ENCODE measurements at places on chromosomes 12 and 14. TPM values are rescaled to one million over a fixed set of nuclear protein-coding genes. Genes with fewer than 3 reads are reported as not detected.

DNA sequence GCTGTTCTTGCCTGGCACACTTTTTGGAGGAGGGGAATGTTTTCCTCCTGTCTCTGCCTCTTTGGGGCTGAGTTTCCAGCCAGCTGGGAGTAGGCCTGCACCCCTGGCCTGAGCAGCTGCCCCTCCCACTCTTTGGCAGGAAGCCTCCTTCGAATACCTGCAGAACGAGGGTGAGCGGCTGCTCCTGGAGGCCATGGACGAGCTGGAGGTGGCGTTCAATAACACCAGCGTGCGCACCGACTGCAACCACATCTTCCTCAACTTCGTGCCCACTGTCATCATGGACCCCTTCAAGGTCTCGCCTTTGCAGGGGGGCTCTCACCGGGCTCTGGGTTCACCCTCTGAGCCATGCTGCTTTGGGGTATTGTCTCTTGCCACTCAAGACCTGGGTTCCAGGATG is 69.4 kb downstream of the FOXN4 start:
- no peaks in the 10 kb centered on the region for H3K27me3 ChIP-seq
- no peak for DNase-seq
- H3K4me1 ChIP-seq: no peaks in the 10 kb centered on the region
- no peak overlapping the region for H3K27ac ChIP-seq
- peaks cover 33% of the 10 kb centered on the region for H3K36me3 ChIP-seq

GRCh38 chr12:12008232-12008850 is 62.4 kb upstream of the BCL2L14 start:
- no peaks in the 10 kb centered on the region for H3K36me3 ChIP-seq
- H3K27me3 ChIP-seq: no peaks in the 10 kb centered on the region
- H3K27ac ChIP-seq: no peak overlapping the region
- H3K4me1 ChIP-seq: no peaks in the 10 kb centered on the region

DNA sequence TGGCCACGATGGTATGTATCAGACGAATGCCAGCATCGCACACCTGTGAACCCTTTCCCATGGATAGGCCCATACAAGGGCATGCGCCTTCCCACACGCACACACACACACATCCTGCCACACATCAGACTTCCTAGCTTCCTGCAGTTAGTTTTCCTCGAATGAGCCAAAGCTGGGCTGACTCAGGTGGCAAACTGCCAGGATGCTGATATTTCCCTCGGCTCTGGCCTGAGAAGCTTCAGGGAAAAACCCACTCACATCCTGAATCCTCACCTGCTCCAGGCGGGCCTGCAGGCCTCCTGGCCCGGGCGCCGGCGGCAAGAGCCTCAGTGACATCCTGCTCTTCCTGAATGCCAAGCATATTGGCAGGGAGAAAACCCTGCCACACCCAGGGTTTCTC is 22.4 kb downstream of the CALM1 start:
- no peaks in the 10 kb centered on the region for H3K36me3 ChIP-seq
- no peak overlapping the region for H3K4me3 ChIP-seq
- H3K4me1 ChIP-seq: no peaks in the 10 kb centered on the region
- H3K27me3 ChIP-seq: no peaks in the 10 kb centered on the region
- peak; percentile 76 for DNase-seq
- no peak overlapping the region for H3K27ac ChIP-seq

GRCh38 chr14:89750281-89750755 is 204.2 kb downstream of the EFCAB11 start:
- no peaks in the 10 kb centered on the region for H3K4me1 ChIP-seq
- no peak overlapping the region for H3K27ac ChIP-seq
- H3K27me3 ChIP-seq: no peaks in the 10 kb centered on the region
- H3K36me3 ChIP-seq: no peaks in the 10 kb centered on the region

GRCh38 chr12:5830111-5830510 is 114.9 kb downstream of the ANO2 start:
- no peaks in the 10 kb centered on the region for H3K4me1 ChIP-seq
- no peak for DNase-seq
- H3K36me3 ChIP-seq: no peaks in the 10 kb centered on the region
- no peak overlapping the region for H3K27ac ChIP-seq
- no peak overlapping the region for H3K4me3 ChIP-seq

GRCh38 chr12:64404470-64405256 is 471 bp downstream of the XPOT start:
- no peaks in the 10 kb centered on the region for H3K27me3 ChIP-seq
- peak; percentile 75 for DNase-seq
- H3K27ac ChIP-seq: peak overlapping the region; percentile 98
- peak overlapping the region; percentile 97 for H3K4me3 ChIP-seq
- H3K4me1 ChIP-seq: peaks cover 33% of the 10 kb centered on the region

DNA sequence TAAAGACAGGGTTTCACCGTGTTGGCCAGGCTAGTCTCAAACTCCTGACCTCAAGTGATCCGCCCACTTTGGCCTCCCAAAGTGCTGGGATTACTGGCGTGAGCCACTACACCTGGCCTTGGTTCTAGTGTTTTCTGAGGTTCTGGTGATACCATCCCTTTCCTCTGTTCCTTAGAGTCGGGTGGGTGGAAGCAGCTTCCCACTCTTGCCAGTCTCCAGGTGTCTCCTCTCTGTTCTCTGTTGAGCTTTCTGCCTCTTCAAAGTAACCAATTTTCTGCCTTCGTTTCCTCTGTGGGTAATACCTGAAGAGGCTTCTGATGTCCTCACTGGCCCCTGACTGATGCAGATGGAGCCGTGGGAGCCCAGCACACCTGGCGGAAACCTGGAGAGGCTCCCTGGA is 53.4 kb upstream of the LHX5 start:
- H3K27me3 ChIP-seq: no peaks in the 10 kb centered on the region
- no peaks in the 10 kb centered on the region for H3K36me3 ChIP-seq
- no peak overlapping the region for H3K4me3 ChIP-seq

DNA sequence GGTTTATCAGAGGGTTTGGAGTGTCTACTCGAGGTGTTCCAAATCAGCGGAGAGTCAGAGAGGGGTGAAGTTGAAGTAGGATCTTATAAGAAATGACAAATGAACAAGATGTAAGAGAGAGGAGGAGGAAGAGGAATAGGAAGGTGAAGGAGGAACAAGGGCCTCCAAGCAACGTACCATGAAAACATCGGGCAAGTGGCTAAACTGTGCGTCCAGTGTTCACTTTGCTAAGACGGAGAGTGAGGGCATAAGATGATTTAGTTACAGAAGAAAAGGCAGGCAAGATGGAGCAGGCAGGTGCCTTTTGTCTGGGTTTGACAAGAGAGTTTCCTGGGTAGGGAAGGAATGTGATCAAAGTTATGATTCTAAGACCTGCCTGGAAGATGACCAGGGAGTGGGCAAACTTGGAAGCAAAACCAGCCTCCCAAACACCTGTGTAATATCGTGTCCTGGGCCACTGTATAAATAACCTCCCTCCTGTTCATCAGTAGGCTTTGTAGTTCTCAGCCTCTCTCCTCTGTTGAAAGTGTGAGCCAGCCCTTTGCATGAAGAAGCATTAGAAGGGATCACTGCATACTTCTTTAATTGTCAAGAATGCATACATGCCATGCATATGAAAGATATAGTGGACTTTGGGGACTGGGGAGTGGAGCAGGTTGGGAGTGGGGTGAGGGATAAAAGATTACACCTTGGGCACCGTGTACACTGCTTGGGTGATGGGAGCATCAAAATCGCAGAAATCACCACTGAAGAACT is 111.4 kb downstream of the ZFP36L1 start:
- DNase-seq: no peak
- no peaks in the 10 kb centered on the region for H3K36me3 ChIP-seq
- no peaks in the 10 kb centered on the region for H3K27me3 ChIP-seq

GRCh38 chr12:85825746-85826145 is 10.5 kb downstream of the RASSF9 start:
- no peaks in the 10 kb centered on the region for H3K36me3 ChIP-seq
- H3K27me3 ChIP-seq: no peaks in the 10 kb centered on the region
- no peak overlapping the region for H3K4me3 ChIP-seq
- H3K27ac ChIP-seq: no peak overlapping the region

DNA sequence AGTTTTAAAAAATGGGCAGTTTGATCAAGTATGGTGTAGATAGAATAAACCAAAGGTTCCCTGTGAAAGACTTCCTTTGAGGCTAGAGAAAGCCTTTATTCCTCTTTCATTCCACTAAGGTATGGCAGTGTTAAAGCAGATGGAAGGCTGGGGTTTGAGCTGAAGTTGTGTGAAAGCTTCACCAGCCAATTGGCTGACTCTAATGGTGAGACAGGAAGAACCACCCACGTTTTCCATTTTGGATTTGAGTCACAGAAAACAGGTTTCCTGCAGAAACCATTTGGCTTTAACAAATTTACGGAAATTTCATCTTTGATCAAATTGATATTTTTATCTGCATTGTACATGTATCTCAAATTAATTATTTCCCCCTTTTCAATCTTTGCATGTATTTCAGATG is 455.0 kb downstream of the PCNX1 start:
- no peaks in the 10 kb centered on the region for H3K36me3 ChIP-seq
- H3K27me3 ChIP-seq: no peaks in the 10 kb centered on the region
- H3K4me3 ChIP-seq: no peak overlapping the region
- no peak for DNase-seq
- no peak overlapping the region for H3K27ac ChIP-seq
- peaks cover 5% of the 10 kb centered on the region for H3K4me1 ChIP-seq

DNA sequence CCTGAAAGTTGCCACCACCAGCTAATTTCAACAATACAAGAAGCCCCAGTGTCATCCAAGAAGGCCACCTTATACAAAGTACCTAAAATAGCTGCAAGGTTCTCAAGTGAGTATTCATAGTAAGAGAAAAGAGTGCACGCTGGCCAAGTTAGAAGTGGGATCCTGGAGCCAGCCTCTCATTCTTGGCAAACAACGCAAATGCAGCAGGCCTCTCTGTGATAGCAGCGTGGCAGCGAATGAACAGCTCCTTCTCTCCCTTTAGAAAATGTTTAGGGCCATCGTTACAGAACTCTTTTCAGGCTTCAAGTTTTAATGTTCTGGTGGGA is 78.0 kb upstream of the IFNG-AS1 start:
- no peaks in the 10 kb centered on the region for H3K4me1 ChIP-seq
- no peak overlapping the region for H3K4me3 ChIP-seq
- DNase-seq: no peak
- no peak overlapping the region for H3K27ac ChIP-seq
- no peaks in the 10 kb centered on the region for H3K36me3 ChIP-seq

DNA sequence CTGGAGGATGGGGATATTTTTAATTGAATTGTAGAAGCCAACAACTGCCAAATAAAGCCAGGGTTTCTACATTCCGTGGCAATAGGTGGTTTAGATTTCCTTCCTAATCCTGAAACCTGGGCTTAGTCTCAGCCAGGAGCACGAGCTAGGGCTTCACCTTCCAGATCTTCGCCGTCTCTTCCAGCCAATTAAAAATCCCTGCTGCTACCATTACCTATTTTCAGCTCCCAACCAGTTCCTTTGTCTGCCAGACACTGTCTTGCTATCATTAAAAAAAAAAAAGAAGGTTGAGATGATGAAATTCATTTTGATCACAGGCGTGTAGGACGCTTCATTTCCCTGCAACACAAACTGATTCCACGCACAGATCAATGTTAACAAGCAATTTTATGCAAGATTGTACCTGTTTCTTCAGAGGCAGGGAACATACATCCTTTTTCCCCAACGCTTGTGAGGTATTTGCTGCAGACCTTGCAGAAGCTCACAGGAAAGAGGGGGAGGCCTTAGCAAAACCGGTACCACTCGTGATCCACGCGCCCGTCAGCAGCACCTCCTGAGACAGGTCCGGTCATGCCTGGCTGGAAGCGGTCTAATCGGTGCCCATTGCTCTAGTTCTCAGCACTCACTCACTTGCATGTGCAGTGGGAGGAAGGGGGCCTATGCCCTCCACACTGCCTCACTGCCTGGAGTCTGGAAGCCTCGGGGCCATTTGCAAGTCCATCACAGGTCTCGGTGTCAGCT is 65.1 kb downstream of the SLC6A12 start:
- DNase-seq: no peak
- H3K4me3 ChIP-seq: no peak overlapping the region
- H3K36me3 ChIP-seq: no peaks in the 10 kb centered on the region
- H3K27me3 ChIP-seq: no peaks in the 10 kb centered on the region
- H3K27ac ChIP-seq: no peak overlapping the region

DNA sequence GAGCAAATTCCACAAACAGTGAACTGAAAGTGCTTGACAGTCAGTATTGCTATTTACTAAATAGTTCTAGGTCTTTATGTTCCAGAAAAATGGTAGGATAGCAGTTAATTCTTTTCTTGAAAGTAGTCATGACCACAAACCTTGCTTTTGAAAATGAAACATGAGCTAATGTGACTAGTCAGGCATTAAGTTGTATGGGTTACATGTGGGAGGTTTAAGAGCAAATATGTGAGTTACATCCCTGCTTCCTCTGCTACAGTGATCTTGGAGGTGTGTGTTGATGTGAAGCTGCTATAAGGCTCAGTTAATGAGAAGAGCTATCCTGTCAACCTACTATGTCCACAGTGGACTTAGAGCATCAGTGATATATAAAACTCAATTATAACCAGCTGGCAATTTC is 741.6 kb downstream of the FSCB start:
- no peaks in the 10 kb centered on the region for H3K27me3 ChIP-seq
- H3K36me3 ChIP-seq: no peaks in the 10 kb centered on the region
- no peak overlapping the region for H3K27ac ChIP-seq
- no peaks in the 10 kb centered on the region for H3K4me1 ChIP-seq
- DNase-seq: no peak
- H3K4me3 ChIP-seq: no peak overlapping the region

- H3K4me3 ChIP-seq: no peak overlapping the region
- H3K4me1 ChIP-seq: no peaks in the 10 kb centered on the region
- H3K27me3 ChIP-seq: no peaks in the 10 kb centered on the region
- no peaks in the 10 kb centered on the region for H3K36me3 ChIP-seq
- H3K27ac ChIP-seq: no peak overlapping the region
Measured at GRCh38 chr12:28938056-28938455, 211.0 kb upstream of the FAR2 start.

DNA sequence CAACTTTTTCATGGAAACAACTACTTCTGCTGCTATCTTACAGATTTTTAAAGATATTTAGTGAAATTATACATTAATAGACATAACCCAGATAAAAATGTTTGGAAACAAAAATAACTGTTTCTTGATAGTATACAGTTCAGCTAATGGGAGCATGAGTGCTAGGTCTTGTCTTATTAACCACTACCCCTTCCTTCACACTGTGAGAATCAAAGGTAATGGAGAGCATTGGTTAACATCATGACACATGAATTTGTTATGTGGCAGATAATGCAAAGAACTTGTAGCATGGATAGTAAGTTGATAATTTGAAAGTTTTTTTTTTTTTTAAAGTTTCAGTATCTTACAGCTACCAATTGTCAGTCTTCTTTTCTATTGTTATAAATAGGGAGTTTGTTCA is 44.2 kb downstream of the CCDC91 start:
- DNase-seq: no peak
- no peaks in the 10 kb centered on the region for H3K36me3 ChIP-seq
- no peak overlapping the region for H3K4me3 ChIP-seq
- H3K4me1 ChIP-seq: no peaks in the 10 kb centered on the region

- no peak overlapping the region for H3K4me3 ChIP-seq
- no peak for DNase-seq
- no peaks in the 10 kb centered on the region for H3K36me3 ChIP-seq
- no peaks in the 10 kb centered on the region for H3K27me3 ChIP-seq
- peak overlapping the region; percentile 83 for H3K27ac ChIP-seq
Measured at GRCh38 chr12:3105690-3106479, 28.7 kb downstream of the TSPAN9 start.

- H3K36me3 ChIP-seq: no peaks in the 10 kb centered on the region
- peak; percentile 70 for DNase-seq
- H3K27ac ChIP-seq: peak overlapping the region; percentile 67
- no peaks in the 10 kb centered on the region for H3K27me3 ChIP-seq
- H3K4me1 ChIP-seq: peaks cover 27% of the 10 kb centered on the region
Measured at GRCh38 chr12:114826244-114826643, 142.3 kb upstream of the TBX3 start.

ZNF664 gene
- total RNA-seq: 37.3 TPM

RNU7-1 gene
- not detected for total RNA-seq

THTPA gene
- total RNA-seq: 8.6 TPM

POTEM gene
- not detected for total RNA-seq

MANSC4 gene
- not detected for total RNA-seq

RAD52 gene
- 8.8 TPM for total RNA-seq

KRT75 gene
- total RNA-seq: not detected

GPR84 gene
- total RNA-seq: not detected

All from right lobe of liver (tissue), 6 donors.